ENCODE measurements at places on chromosomes 5 and 9. TPM values are rescaled to one million over a fixed set of nuclear protein-coding genes. Genes with fewer than 3 reads are reported as not detected.

DNA sequence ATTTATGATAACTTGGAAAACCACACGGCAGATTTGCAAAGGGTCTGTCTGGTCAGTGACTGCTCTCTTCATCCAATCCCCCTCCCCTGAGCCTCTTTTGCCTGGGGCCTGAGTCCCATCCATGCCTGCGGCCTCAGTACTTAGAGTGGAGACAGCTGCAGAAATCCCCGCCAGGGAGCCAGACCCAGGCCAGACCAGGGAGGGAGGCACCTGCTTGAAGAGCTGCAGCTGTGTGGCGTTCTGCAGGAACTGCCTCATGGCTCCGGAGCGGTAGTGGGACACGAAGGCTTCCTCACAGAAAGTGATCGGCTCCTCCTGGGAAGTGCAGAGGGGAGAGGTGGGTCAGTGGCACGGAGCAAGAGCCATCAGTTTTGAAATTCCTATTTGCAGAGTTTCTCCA lies 101.6 kb downstream of the CRB2 start:
- no peak for DNase-seq

- DNase-seq, result no peak
These were observed 148.9 kb downstream of the ARHGAP26 start for GRCh38 chr5:142918959-142919635.

DNA sequence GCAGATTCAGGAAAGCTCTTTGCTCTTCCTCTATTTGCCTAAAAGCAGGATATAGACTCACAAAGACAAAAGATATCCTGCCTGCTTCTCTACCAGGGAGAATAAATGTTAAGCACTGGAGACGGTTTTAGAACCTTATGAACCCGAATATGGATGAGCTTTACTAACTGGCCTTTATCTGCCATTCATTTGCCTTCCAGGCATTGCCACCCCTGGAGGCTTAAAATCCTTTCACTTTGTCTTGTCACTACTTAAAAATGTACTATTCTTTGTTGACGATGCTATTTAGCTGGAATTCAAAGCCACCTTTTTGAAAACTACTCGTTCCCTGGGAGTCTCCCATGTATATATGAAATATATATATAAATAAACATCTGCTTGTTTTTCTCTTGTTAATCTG lies 23.2 kb upstream of the LVRN start:
- no peak for DNase-seq

DNA sequence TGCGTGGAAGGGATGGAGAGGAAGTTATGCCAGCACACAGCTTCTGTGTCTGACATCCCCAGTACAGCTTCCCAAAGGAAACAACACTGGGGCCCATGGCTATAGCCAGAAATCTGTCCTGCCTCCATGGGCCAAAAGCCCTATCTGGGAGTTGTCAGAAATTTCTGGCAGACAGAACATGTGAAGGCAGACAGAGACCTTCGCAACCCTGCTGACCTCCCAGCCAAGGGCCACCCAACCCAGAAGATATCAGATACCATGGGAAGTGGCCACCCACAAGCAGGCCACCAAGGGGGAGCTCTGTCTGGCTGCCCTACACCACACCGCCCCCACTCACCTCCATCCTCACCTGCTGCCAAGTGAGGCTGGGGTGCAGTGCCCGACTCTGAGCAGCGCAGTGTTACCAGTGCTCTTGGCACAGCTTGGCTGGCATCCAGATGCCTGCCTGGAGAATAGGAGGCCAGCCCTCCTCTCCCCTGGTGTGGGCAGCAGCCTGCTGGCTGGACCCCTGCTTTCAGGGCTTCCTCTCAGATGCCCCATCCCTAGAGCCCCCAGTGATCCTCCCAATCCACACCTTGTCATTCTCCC lies 61.6 kb upstream of the NEURL1B start:
- DNase-seq, result no peak

GRCh38 chr5:35758151-35758724 lies 98.5 kb upstream of the IL7R start:
- no peak for DNase-seq

DNA sequence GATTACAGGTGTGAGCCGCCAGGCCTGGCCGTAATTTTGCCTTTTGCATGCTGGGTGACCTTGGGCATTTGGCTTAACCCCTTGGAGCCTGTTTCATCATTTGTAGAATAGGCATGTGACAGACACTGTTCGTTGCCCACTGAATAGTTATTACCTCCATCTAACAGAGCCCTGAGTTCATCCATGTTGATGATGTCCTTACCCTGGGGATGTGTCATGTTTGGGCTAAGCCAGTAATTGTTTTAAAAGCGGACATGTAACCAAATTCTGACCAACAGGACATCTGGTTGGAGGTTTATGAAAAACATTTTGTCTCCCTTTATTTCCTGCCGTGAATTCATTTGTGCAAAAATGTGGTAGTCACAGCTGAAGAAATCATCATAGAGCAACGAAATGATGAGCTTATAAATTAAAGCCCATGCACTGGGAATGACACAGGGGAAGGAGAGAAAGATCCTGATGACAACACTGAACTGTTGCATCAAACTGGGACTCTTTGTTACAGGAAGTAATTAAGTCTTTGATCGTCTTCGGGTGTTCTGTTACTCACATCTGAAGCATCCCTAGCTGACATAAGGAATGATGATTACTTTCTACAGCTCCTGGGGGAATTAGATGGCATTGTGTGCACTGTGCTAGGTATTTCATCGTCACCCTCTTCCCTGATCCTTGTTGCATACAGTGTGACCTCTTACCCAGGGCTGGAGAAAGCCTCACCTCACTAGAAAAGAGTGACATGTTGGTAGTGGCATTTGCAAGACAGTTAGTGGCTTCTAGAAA lies 117.8 kb downstream of the FGF18 start:
- no peak for DNase-seq

- no peak for DNase-seq
These were observed 97.9 kb downstream of the NLN start for GRCh38 chr5:65819905-65820240.

DNA sequence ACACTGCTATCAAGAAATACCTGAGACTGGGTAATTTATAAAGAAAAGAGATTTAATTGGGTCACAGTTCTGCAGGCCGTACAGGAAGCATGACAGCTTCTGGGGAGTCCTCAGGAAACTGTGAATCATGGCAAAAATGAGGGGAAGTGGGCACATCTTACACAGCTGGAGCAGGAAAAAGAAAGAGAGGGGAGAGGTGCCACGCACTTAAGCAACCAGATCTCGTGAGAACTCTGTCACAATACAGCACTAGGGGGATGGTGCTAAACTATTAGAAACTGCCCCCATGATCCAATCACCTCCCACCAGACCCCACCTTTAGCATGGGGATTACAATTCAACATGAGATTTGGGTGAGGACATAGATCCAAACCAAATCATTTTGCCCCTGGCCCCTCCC lies 105.5 kb upstream of the CPLX2 start:
- DNase-seq, result no peak

DNA sequence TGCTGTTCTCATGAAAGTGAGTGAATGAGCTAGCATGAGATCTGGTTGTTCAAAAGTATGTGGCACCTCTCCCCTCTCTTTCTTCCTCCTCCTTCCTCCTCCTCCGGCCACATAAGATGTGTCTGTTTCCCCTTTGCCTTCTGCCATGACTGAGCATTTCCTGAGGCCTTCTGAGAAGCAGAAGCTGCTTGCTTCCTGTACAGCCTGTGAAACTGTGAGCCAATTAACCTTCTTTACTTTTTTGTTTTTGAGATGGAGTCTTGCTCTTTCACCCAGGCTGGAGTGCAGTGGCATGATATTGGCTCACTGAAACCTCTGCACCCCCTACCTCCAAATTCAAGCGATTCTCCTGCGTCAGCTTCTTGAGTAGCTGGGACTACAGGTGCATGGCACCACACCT lies 6.1 kb downstream of the S100Z start:
- no peak for DNase-seq

The CCNJL gene
- 0.09 TPM for total RNA-seq

DNA sequence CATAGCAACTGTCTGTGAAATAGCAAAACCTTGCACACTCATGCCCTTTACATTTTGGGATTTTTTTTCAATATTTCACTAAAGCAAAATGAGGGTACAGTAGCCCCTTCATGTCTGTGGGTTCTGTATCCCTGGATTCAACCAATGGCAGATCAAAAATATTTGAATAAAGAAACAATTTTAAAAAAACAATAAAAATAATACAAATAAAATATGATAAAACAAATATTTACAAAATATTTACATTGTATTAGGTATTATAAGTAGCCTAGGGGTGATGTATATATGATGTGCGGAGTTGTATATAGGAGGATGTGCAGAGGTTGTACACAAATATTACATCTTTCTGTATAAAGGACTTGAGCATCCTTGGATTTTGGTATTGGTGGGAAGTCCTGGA lies 67.3 kb upstream of the CDH10 start:
- no peak for DNase-seq

DNA sequence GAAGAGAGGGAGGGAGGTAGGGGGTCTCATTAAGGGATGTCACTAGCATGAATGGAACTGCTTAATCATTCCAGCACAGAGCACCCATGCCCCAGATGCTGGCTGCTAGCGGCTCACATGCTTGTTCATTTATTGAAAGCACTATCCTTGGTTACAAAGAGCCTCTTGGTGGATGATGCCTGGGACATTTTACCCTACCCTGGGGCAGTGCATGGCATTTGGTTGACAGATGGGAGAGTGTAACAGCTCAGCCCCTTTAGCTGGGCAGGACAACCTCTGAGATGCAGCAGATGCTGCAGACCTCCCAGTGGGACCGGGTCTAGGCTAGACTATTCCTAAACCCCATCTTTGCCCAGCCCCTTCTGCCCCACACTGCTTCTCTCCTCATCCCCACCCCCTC lies 46.9 kb upstream of the TCERG1 start:
- no peak for DNase-seq
